ENCODE measurements at places on chromosomes 7 and 10.
A peak's percentile ranks its signal among the peaks of the same experiment; 100 is the strongest.

DNA sequence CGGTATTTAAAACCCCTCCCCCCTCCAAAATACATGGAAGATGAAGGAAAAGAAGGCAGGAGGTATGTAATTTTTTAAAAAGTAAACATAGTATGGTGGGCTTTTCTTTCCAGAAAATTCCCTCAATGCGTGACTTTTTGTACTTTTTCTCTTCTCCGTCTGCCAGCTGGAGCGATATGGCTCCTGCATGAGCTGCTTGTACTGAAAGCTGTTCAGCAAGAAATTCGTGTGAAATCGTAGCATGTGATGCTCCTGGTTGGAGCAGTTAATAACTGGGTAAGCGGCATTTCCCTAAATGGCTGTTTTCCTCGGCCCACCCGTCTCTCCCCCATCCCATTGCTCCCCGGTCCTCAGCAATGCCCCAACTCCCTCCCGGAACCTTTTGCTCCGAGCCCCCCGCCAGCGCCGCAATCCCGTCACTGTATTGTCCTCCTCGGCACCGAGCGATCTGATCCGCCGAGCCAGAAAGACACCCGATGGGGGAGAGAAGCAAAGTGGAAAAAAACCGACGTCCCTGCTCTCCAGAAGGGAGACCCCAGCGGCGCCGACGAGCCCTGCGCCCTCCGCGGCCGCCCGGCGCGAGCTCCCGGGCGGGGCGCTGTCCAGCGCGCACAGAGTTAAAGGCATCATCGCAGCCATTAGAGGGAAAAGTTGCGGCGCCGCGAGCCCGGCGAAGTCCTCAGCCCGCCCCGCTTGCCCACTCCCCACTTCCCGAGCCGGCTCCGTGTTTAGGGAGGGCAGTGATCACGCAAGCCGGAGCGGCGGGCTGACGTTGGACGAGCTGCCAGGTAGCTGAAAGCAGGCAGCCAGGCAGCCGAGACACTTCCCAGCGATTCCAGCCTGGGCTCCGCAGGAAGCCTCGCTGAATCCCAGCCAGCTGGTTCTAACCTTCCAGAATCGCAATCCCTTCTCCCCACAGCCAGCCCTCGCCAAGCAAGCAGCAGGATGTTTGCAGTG, at the start of gene VSTM2A:
TSS of gene VSTM2A (plus strand) at position 707 of the 957 bp plus-strand sequence. CDS start 356 bp downstream, outside the sequence.
- no peak for DNase-seq

DNA sequence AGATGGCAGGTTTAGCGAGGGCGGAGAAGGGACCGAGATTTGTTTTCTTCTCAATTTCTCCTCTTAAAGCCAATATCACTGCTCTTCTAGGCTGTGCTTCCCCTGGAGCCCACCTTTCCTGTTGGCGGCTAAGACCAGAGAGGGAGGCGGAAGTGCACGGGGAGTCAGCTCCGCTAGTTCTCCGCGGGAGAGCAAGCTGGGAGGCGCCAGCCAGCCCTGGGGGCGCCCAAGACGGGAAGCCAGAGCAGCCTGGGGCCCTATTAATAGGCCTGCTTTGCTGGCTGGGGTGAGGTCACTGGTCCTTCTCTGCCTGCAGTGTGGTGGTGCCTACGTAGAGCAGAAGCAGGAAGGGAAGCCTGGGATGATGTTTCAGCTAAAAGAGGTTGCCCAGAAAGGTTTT, 61.6 kb downstream of the LSM5 start:
- DNase-seq, result no peak

- no peak for DNase-seq
Observed at GRCh38 chr10:120048391-120048790, 155.9 kb downstream of the SEC23IP start.

DNA sequence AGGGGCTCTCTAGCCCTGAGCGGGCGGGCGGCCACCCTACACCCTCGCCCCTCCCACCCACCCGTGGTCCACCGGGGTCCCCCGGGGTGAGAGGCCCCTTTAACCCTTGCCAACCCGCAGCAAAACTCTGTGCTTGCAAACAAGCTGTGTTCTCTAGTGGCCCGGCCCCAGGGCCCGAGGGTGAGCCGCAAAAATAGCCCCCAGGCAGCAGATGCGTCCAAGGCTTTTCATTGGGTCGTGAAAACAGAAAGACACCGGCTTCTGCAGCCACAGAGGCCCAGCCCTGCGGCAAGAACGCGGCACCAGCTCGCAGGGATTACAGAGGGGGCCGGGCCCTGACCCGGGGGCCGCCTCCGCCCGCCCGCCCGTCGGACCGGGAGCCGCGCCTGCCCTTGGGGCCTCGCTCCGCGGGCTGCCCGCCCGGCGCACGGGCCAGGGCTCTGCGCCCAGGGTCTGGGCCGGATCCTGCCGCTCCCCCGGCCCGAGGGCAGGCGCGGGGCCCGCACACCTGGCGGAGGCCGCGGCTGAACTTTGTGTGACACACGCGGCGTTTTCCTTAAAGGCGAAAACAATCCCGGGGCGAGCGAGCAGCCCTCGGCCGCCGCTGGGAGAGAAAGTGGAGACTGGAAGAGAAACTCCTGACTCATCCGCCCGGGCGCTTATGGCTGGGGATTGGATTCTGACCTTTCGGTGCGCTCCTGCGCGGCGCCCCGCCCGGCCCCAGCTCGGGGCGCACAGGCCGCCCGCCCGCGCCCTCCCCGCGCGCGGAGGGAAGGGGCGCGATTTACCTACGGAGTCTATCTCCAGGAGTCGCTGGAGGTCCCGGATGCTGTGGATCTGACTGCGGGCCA, 2.8 kb downstream of the PDGFA start:
- peak; percentile 72 for DNase-seq

DNA sequence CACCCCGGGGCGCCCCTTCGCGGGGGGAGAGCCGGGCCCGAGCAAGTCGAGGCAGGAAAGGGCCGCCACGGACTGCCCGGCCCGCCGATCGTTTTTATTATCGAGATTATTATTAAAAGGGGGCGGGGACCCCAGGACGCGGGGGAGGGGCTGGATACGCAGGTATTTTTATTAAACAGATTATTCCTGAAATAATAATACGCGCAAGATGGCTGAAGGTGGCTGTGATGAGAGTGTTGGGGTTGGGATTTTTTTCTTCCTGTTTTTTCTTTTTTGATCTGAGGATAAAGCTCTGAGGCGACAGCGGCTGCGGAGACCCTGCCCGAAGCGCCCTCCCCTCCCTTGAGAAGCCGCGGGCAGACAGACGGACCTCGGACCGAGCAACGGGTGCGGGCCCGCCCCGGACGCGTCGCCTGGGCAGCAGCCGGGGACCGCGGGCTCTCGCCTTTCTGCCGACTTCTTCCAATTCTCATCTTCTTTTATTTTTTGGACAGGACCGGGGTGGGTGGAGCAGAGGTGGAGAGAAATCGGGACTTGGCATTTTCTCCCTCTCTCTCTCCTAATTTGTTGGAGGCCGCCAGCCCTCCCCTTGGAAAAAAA, 1.4 kb upstream of the TRIM8 start:
- peak; percentile 30 for DNase-seq

DNA sequence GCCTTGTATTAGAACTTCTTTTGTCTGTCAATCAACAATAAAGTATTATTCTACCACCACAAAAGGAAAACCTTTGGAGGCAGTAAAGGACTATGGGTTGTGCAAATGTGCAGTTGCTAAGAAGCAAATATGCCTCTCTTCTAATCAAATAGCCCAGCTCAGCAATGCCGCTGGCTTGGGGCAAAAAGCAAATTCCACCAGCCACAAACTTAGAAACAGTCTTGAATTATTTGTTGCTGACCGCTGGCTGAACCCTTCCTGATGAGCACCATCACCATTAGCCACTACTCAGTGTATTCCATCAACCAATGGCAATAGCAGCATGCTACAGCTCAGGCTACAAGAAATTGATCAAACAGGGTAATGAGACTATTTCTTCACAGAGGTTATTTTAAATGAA, 51.0 kb downstream of the SKAP2 start:
- DNase-seq, result peak; percentile 3

- DNase-seq, result no peak
Observed at GRCh38 chr7:88396948-88397322, 90.2 kb upstream of the STEAP4 start.

DNA sequence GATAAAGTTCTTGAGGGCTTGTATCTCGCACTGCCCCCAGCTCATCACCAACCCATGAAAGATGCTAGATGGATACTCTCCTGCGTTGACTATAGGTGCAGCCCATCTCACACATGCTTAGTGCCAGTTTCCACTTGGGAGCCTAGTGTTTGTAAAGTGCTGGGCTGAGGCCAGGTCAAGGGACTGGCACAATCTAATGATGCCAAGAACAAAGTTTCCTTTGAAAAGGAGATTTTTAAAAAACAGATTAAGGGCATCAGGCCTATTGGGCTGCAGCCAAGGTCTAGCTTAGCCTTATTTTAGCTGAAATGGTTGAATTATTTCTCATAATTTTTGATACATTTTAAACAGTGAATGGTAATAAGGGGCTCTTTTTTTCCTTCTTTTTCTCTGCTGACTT, 259.0 kb downstream of the ADRA2A start:
- DNase-seq, result no peak

DNA sequence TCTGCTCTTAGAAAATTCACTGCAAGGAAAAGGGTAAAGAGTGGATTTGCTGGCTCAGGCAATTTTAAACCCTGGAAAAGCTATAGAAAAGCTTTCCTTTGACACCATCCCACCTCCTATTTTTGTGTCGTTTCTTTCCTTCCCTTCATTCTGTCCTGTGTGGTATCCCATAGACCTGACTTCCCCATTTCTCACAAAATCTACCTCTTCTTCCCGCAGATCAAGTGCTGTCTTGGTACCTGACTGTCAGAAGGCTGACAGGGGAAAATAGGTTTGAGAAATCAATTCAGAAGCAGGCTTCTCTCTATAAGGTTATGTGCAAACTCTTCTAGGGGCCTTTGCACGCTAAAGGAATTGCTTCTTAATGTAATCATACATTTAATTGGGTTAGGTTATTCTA, 98.9 kb downstream of the MTPN start:
- DNase-seq, result no peak

- peak; percentile 89 for DNase-seq
Observed at GRCh38 chr7:117259615-117260014, 63.2 kb downstream of the WNT2 start.

GRCh38 chr7:131338173-131338572, 10.5 kb downstream of the MKLN1 start:
- no peak for DNase-seq

- DNase-seq, result no peak
Observed at GRCh38 chr10:6578251-6578771, 1.8 kb downstream of the PRKCQ start.

DNA sequence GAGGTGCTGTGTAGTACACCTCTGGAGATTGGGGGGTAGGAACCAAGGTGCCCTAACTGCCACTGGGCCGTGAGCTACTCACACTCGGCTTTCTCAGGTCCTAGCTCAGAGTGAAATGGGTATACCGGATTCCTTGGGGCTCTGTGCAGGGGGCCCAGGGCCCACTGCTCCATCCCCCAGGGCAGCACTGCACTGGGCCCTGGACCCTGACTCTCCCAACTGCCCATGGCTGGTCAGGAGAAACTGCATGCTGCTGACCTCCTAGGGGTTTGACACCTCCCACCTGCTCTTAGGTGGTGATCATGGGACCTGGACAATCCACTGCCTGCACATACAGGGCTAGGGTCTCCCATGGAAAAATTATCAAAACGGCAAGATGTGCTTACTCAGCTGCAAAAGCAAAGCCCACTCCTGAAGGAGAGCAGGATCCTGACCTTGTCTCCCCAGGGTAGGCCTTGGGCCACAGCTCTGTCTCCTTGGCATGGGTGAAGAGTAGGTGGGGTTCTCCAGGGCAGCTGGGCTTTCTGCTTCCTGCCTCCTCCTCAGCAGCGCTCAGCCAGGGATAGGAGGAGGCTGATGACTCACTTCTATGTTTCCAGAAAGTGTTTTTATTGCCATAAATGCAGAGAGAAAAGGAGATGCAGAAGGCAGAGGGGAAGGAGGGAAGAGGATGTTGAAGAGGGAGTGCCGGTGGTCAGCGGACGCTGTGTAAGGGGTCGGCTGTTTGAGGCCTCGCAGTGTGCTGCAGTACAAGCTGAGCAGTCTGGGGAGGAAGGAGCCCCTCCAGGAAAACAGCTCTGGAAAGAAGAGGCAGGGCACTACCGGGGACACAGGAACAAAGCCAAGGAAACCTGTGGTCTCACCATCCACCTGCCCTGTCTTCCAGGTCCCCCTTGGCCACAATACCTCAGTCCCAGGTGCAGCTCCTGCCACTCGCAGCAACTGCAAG, 107.8 kb downstream of the ARHGAP22 start:
- peak; percentile 73 for DNase-seq

DNA sequence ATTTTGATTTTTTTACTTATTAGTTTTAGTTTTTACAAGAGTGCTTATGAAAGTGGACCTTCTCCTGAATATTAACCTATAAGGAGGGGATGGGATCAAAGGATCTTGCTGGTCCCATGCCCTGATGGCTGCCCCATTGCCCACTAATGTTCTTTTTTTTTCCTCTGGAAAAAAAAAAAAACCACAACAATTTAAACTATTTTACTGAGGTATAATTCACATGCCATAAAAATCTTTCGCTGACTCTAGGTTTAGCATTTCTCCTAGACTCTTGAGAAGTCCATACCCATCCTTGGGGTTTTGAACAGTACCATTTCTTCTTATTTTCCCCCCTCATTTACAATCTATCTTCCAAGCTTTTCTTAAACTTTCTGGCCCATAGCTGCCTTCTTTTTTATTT, 481.8 kb downstream of the TFEC start:
- DNase-seq, result peak; percentile 27

DNA sequence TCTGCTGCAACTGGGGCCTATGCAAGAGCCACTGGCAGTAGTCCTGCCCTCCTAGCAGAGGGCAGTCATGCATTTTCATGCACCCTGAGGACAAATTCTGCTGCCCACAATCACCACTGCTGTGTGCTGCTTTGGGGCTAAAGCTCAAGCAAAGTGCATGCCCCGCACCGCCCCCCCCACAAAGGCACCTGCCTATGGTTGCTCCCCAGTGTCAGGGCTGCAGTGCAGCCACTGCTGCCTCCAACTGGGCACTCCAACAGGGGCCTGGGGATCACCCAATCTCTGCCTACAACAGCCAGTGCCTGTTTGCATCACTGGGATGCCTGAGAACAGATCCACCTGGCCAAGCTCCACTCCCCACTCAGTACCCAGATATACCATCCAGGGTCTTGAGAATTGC, 417.0 kb downstream of the HTR7 start:
- no peak for DNase-seq

DNA sequence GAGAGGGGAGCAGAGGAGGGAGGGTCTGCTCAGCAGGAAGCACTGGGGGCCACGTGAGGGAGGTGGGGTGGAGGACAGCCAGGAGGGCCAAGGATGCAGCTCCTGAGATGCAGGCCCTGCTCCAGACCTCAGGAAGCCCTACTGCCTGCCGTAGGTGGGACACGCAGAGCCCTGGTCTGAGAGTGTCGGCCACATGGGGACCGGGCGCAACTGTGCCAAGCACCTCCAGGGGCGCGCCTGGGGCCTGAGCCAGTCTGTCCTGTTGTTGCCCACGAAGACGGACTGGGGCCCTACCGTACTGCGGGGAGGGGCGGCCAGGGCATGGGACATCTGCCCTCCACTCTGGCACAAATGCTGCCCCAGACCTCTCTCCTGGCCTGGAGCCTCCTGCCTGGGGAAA, 31.6 kb downstream of the YKT6 start:
- DNase-seq, result no peak
